ENCODE measurements at places on chromosomes 2 and 18. TPM values are rescaled to one million over a fixed set of nuclear protein-coding genes. Genes with fewer than 3 reads are reported as not detected.

GRCh38 chr2:207308519-207309224, 142.9 kb upstream of the KLF7 start:
- DNase-seq = peak; percentile 19

DNA sequence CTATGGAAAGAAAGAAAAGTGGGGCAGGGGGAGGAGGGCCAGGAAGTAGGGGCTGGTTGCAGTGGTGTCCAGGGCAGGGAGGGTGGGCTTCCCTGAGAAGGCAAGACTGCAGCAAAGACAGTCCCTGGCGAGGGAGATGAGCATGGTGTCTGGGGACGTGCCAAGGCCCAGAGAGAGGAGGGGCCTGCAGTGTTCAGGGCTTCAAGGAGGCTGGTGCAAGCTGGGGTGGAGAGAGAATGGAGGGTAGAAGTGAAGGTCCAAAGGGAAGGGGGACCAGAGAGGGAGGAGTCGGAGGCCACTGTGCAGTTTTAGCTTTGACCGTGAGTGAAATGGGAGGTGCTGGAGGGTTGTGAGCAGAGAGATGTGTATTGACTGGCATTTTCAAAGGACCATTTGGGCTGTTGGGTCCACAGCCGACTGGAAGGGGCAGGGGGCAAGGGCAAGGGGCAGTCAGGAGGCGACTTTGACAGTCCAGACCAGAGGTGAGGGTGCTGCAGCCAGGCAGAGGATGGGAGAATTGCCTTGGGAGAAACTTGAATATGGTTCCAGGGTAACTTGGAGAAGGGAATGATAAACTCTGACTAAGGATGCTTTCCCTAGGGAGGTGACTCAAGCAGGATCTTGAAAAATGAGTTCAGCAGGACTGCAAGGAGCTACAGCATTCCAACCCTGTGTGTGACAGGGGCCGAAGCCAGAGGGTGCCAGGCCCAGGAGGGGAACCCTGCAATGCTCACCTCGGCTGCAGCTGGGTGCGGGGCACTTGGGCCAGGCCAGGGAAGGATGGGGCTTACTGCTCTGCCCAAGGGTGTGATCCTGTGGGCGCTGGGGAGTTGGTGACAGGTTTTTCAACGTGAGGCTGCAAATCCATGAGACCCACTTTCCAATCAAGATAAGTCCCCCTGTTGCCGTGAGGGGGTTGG, 177.1 kb upstream of the HAAO start:
- peak; percentile 41 for DNase-seq

DNA sequence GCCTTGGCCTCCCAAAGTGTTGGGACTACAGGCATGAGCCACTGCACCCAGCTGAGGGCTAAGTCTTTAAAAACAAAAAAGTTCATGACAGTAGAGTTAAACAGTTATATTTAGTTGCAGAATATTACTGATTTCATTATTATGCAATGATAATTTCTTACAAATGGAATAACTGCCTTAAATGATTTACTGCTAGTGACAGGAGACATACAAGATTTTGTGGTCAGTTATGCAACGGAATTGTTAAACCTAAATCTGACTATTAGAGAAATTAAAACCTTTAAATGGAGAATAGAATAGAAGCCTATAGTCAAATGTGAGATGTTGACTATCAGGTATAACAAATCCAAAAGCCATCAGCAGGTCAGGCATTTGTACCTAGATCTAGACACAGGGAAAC, 10.3 kb upstream of the DNAJC10 start:
- DNase-seq = no peak

DNA sequence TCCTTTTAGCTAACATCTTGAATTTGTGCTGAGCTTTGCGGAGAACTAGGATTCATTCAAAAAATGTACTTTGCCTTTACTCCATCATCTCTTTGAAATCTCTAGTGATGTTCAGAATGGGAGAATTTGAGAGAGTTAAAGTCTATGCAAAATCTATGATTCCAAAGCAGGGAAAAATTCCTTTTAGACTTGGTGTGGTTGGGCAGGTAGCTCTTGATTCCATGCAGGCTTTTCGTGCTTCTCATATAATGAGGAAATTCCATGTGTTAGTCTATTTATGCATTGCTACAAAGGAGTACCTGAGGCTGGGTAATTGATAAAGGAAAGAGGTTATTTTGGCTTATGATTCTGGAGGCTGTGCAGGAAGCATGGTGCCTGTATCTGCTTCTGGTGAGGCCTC, 258.9 kb upstream of the EPHA4 start:
- DNase-seq = no peak

GRCh38 chr2:128416806-128417205, 98.1 kb upstream of the HS6ST1 start:
- no peak for DNase-seq

DNA sequence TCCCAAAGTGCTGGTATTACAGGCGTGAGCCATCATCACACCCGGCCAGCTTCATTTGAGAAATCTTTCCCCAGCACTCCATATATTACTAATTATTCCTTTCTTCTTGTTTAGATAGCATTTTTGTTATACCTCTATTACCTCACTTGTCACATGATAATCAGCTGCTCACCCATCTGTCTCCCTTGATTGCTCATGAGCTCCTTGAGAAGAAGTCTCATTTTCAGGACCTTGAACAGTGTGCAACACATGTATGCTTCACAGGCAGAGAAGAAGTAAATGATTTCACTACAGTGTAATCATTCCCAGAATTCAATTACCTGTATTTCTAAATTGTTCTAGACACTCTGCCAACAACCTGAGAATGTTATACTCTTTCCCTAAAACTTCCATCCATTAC, 6.2 kb downstream of the PAIP2B start:
- no peak for DNase-seq

GRCh38 chr2:97662386-97662894, 1.4 kb downstream of the ACTR1B start:
- no peak for DNase-seq

DNA sequence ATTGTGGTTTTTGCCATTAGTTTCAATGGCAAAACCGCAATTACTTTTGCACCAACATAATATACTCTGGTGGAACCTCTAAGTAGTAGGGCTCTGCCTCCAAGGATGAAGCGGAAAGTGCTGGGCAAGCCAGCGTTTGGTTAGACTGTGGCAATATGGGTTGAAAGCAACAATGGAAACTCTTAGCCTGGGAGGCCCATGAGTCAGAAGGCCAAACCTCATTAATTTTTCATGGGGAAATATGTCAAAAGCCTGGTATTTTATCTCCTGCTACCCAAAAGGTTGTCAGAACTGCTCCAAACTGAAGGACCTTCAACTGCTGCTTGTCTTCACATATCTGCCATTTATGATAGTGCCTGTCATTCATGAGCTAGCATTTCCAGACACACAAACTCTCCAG, 179.1 kb upstream of the CYP26B1 start:
- DNase-seq = no peak

- no peak for DNase-seq
These were observed 83.8 kb downstream of the EPHA4 start for GRCh38 chr2:221488136-221488807.

- DNase-seq = no peak
These were observed 39.7 kb downstream of the PID1 start for GRCh38 chr2:229231328-229231868.

- peak; percentile 62 for DNase-seq
These were observed 66.3 kb upstream of the DARS1 start for GRCh38 chr2:136051725-136052048.

- DNase-seq = peak; percentile 62
These were observed 29.9 kb downstream of the GPC1 start for GRCh38 chr2:240465268-240465764.

GRCh38 chr2:29405707-29406106, 290.5 kb downstream of the CLIP4 start:
- no peak for DNase-seq

- DNase-seq = no peak
These were observed 58.2 kb downstream of the PMAIP1 start for GRCh38 chr18:59957957-59958356.

- no peak for DNase-seq
These were observed 277.1 kb downstream of the ALPK2 start for GRCh38 chr18:58351776-58352175.

DNA sequence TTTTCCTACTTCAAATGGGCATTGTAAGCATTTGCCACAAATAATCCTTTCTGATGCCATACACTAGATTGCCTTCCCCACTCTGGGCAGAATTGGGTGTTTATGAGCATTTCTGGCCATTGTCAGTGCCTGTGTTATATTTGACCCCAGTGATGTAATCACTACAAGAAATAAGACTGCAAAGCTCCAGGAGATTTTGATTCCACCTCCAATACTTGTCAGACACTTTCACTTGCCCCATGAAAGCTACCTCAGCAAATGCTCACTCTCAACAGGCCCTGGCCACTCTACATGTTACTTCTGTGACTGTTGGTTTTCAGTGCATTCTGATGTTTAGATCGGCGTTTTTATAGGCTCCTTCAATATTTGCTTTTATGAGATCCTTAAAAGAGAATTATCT, 135.1 kb downstream of the GFPT1 start:
- no peak for DNase-seq

- DNase-seq = no peak
These were observed 60.4 kb upstream of the SLC35G4 start for GRCh38 chr18:11548916-11549551.

DNA sequence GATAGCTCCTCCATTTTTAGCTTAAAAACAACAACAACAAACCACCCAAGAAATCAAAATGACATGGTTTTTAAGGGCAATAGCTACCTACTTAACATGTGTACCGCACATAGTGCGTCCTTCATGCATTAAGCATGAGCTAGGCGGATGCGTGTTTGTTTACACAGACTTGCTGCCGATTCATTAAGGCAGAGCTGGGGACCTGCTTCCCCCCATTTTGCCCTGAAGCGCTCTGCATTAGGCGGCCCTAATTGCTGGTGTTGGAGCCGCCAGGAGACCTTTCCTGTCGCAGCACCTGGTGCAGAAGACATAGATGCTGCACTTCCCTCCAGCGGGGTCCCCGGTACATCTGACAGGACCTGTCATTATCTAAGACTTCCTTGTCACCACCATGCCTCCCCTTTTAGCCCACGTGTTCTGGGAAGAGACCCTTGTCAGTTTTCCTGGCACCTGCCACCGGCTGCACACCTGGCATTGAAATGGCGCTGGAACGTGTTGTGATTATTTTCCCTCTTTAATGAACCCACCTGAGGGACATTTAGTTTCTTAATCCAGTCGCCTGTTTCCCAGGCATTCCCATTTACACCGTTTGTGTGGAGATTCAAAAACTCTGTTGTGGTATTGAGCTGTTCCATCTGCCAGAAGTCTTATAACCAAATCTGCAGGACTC, 261.1 kb upstream of the RAB12 start:
- DNase-seq = no peak

DNA sequence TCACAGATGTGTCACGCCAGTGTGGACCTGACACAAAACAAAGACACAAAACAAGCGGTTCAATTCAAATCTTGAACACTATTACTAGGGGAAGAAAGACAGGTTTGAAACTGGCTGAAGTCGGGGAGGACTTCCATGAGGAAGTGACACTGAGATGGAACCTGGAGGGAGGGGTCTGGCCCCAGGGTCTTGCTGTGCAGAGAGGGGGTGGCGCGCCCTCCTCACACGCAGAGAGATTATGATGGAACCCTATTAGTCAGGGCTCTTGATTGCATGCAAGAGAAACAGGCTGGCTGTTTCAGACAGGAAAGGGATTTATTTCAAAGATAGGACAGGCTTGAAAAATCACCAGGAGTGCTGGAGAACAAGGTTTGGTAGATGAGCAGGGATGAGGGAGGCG, 363.6 kb upstream of the HS6ST1 start:
- no peak for DNase-seq

- DNase-seq = no peak
These were observed 367.7 kb upstream of the SALL3 start for GRCh38 chr18:78611869-78612268.

DNA sequence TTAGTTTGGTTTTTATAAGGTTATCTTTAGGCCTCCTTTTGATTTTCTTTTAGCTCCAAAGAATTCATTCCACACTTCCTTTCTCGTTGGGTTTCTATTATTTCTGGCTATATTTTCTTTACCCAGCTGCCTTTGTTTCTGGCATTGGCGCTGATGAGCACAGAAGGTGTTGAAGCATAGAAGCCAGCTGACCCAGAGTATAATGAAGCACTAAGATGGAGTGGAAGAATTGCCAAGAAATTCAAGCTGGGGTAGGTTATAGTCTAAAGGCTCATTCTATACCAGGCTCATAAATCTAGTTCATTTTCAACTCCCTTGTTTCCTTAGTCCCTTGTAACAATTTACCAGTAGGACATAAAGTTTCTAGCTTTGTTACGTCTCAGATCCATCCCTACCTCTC, 169.5 kb downstream of the HRH4 start:
- DNase-seq = no peak

DNA sequence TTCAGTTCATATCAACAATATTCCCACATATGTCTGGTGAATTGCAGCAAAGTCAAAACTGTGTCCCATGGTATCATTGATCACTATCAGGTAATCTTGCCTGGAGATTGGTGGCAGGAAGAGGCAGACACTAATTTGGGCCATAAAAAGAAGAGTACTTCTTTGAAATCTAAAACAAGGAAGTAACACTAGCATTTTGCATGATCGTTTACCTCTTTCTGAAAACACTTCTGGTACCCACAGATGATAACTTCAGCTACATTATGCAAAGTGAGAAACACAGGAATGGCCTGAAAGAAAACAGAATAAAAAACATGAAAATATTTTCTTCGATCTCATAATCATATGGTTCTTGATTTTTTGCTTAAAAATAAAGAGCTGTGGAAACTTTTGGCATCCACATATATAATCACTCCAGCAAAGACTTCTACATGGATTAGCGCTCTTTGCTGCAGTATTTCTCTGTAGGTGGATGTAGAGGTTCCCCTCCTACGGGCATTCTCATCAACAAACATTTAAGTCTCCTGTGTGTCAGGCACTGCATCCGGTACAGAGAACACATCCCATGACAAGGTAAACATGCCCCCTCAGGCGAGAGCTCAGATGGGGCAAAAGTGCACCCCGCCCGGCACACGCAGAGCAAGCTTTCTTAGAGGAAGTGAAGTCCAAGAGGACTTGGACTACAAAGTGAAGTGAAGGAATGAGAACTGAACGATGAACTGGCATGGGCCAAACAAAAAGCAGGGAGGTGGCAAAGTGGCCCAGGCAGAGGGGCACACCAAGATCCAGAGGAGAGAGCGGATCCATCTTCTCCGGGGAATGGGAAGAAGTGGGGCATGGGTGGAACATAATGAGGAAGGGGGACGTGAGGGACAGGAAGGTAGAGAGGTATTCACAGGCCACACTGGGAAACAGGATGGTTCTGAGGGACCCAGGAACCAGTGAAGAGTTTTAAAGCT, 68.0 kb upstream of the RIOK3 start:
- DNase-seq = no peak

Gene GNAL
- 0.55 TPM for total RNA-seq

Gene PARD3B
- 3.8 TPM for total RNA-seq

Gene ALLC
- total RNA-seq = not detected

Gene ITPRIPL1
- total RNA-seq = 1.8 TPM

Gene BAZ2B
- total RNA-seq = 30.4 TPM

Gene CNGA3
- not detected for total RNA-seq

Gene LYPD6
- total RNA-seq = not detected

Gene DSG1
- not detected for total RNA-seq

Gene GDF7
- not detected for total RNA-seq

Gene BMP10
- total RNA-seq = not detected

Gene ANKRD23
- total RNA-seq = 13.1 TPM

Gene CASP10
- 48.1 TPM for total RNA-seq

Gene RAB17
- total RNA-seq = not detected

Gene SCYGR4
- total RNA-seq = not detected

Gene POTEE
- 0.11 TPM for total RNA-seq

Gene HOXD9
- not detected for total RNA-seq

Gene GKN1
- not detected for total RNA-seq

All from naive thymus-derived CD8-positive, alpha-beta T cell (primary cell).